ENCODE measurements at places on chromosomes 2 and 18.

GRCh38 chr2:208183526-208183925 is 6.3 kb downstream of the C2orf80 start:
- no peak for DNase-seq

DNA sequence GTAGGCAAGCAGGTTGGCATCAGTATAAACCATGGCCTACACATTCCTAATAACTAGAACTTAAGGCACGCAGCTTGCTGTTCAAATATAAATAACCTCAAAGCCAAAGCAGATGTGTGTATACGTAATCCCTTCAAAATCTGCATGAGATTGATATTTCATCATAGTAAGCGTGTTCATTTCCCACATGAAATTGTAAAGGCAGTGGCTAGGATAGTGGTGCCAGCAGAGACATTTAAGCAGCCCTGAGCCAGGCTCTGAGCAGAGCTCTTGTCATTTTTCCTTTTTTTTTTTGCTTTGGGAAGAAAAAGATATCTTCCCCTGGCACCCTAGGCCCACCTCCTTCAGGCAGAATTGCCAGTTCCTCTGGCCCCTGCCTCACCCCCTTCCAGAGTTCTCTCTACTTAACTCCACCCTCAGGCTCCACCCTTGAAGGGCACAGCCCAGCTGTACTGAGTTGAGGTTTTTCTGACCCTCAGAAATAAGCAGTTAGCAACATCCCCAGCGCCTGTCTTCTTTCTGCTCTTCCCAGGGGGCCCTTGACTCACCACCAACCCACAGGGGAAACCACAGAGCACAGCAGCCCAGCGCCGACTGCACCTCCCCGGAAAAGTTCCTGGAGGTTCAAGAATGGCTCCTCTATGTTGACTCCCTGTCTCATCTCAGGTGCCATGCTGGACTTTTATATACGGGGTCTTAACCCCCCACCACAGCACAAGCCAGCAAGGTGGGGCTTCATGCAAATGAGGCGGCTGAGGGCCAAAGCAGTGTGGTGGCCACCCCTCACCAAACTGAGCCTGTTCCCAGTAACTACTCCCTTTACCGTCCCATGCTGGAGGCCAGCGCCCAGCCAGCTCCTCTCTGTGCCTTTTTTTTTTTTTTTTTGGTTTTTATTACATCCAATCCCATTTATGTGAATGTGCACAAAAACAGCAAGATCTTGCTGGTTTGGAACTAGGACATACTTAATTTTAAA is 84.7 kb downstream of the EHD3 start:
- DNase-seq: no peak

DNA sequence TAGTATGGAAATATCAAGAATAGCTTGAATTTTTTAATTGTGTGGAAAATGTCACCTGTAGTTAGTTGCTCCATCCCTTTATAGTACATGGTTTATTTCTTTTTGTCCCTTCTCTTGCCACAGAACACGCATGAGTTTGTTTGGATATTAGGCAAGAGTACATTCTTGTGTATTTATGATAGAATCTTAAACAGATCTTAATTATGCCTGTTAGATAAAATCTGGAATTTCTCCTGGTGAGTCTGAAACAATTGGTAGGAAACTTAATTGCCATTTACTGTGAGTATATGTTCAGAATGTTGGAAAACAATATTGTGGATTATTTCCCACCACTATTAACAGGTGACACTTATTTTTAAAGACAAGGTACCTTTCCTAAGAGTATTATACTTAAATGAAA is 30.2 kb upstream of the CABYR start:
- DNase-seq: no peak

DNA sequence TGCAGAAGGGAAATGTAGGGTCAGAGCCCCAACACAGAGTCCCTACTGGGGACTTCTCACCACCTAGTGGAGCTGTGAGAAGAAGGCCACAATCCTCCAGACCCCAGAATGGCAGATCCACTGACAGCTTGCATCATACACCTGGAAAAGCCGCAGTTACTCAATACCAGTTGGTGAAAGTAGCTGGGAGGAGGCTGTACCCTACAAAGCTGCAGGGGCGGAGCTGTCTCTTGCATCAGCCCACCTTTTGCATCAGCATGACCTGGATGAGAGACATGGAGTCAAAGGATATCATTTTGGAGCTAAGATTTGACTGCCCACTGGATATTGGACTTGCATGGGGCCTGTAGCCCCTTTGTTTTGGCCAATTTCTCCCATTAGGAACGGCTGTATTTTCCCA is 237.3 kb downstream of the CALCRL start:
- no peak for DNase-seq

- DNase-seq: no peak
These were observed 9.1 kb downstream of the PCARE start for GRCh38 chr2:29065068-29065811.

GRCh38 chr2:127551221-127551930 is 15.9 kb downstream of the MYO7B start:
- DNase-seq: no peak

GRCh38 chr2:125227843-125228392 is 1202.8 kb downstream of the CNTNAP5 start:
- DNase-seq: no peak
